ENCODE measurements at places on chromosomes 11 and 22. TPM values are rescaled to one million over a fixed set of nuclear protein-coding genes. Genes with fewer than 3 reads are reported as not detected.
A peak's percentile ranks its signal among the peaks of the same experiment; 100 is the strongest.

MICAL2 gene
- polyA plus RNA-seq, result 171 TPM

MGAT3 gene
- polyA plus RNA-seq, result 0.15 TPM

MS4A12 gene
- polyA plus RNA-seq, result not detected

GAL gene
- polyA plus RNA-seq, result 1.9 TPM

ZNF74 gene
- 8.4 TPM for polyA plus RNA-seq

CELSR1 gene
- polyA plus RNA-seq, result 0.14 TPM

UBQLN3 gene
- not detected for polyA plus RNA-seq

DNA sequence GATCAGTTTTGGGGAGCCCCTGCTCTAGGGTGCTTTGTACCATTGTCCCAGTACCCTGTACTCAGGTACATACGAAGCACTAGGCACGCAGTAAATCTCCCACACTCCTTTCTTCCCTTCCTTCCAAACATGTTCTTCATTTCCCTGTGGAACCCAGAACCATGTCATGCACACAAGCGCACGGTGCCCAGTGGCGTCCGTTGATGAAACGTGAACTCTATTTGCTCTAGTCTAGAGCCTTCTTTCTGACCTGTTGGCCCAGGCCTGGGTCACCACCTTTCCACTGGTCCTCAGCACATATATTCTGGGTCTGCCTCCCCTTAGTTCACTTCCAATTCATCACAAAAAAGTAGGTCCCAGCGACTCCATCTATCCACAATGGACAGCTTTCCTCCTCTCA lies 7.0 kb downstream of the USH1C start:
- no peak for DNase-seq

DNA sequence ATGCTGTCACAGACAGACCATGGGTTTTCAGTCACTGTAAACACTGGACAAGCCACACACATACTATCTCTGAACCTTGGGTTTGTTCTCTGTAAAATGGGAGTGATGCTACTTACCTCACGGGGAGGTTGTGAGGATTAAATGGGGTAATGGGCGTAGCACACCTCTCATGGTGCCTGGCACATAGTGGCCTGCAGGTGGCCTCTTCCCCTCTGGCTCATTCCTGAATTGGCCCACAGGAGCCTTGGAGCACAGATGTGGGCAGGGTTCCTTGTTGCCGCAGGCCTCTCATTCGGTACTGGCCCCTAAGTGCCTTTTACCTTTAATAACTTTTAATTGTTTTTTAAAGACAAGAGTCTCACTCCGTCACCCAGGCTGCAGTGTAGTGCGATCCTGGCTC lies 11.7 kb downstream of the MICAL2 start:
- DNase-seq, result no peak

DNA sequence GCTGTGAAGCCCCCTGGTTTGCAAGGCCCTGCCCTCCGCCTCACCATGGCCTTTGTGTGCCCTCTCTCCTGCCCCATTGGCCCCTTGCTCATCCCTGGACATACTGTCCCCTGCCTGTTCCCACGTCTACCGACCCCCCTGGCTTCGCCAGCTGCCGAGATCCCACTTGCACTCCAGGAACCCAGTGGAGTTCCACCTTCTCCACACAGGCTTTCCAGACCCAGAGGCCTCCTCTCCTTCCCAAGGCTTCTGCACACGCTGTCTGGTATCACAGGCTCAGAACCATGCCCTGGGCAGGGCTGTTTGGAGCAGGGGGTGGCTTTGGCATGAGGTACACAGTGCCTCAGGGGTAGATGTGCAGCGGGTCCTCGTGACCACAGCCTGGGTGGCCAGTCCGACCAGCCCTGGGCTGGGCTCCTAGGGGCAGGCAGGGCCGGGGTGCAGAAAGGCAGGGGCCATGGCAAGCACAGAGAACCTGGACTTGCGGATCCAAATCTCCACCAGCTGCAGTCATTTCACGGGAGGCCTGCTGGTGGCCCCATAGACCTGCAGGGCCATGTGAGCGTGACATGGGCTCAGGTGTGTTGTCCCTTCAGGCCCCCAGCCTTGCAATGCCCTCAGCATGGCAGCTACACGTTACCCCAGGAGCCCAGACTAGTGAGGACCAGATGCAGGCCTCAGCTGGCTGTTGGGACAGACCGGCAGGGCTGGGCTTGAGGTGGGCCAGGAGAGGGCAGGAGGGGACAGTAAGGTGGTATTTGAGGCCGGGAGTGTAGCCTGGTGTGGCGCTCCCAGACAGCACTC lies 9.5 kb downstream of the GRK2 start:
- no peak for DNase-seq

- no peak for DNase-seq
Measured at GRCh38 chr11:44825058-44825785, 98.5 kb downstream of the TSPAN18 start.

- no peak for DNase-seq
Measured at GRCh38 chr11:14435717-14436512, 63.7 kb downstream of the COPB1 start.

DNA sequence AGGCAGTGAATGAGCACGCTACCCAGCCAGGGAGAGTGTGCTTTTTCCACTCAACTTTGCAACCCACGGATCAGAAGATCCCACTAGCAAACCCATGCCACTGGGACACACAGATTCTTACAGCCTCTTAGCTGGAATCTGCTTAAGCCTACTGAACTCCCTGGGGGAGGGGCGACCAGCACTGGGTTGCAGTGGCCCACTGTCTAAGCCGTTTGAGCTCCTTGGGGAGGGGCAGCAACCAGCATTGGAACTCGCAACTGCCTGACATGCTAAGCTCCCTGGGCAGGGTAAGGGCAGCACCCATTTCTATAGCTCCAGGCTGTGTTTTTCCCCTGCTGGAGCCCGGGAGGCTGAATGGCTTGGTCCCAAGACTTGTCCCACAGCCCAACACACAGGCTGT lies 99.6 kb downstream of the FAM168A start:
- DNase-seq, result no peak

DNA sequence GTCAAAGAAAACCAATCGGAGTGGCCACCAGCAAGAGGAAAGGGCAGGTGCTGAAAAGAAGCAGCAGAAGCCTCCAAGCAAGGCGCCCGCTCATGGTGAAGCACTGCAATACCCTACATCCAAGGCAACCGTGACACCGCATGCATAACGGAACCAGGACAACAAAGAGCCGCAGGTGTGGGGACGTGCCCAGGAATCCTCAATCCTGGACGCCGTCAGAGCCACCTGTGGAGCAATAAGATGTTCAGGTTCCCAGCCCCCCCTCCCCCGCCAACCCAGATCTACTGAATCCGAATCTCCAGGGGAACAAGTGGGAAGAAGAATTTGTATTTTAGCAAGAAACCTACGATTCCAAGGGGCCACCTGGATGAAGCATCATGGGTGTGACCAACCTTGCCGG lies 70.8 kb downstream of the SHANK2 start:
- DNase-seq, result no peak

DNA sequence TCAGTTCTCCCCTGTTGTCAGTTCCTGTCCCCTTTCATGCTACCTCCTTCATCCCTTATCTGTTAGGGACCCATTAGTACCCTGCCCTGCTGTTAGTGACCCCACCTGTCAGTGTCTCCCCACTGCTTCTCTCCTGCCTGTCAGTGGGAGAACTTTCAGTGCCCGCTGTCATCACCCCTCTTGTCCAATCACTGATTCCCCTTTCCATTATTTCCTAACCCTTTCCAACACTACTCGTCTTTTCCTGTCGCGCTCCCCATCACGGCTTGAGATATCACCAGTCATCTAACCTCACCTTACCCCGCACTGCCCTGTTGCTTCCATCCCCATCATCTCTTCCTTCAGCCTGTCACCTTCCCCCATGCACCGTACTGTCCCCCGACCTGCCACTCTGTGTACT lies 4.0 kb downstream of the PPP6R2 start:
- DNase-seq, result no peak

DNA sequence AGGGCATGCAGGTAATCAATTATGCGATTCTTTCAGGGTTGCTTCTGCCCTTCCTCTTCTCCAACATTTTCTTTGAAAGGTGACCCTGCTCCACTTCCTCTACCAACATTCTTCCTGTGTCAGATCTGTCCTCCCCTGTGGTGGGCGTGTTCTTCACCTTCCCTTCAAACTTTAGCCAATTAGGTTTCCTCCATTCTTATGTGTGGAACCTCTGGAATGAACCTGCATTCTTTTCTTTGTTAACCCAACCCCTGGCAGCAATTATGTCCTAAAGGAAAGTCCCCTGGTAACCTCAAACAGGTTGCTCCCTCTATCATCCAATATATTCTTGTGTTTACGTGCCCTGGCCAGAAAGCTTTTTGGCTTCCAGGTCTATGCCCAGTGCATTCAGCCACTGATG lies 22.4 kb downstream of the KIRREL3 start:
- no peak for DNase-seq

GRCh38 chr11:132844956-132845696 lies 687.2 kb downstream of the OPCML start:
- DNase-seq, result peak; percentile 77

GRCh38 chr11:25225078-25225477 lies 728.2 kb downstream of the LUZP2 start:
- no peak for DNase-seq

DNA sequence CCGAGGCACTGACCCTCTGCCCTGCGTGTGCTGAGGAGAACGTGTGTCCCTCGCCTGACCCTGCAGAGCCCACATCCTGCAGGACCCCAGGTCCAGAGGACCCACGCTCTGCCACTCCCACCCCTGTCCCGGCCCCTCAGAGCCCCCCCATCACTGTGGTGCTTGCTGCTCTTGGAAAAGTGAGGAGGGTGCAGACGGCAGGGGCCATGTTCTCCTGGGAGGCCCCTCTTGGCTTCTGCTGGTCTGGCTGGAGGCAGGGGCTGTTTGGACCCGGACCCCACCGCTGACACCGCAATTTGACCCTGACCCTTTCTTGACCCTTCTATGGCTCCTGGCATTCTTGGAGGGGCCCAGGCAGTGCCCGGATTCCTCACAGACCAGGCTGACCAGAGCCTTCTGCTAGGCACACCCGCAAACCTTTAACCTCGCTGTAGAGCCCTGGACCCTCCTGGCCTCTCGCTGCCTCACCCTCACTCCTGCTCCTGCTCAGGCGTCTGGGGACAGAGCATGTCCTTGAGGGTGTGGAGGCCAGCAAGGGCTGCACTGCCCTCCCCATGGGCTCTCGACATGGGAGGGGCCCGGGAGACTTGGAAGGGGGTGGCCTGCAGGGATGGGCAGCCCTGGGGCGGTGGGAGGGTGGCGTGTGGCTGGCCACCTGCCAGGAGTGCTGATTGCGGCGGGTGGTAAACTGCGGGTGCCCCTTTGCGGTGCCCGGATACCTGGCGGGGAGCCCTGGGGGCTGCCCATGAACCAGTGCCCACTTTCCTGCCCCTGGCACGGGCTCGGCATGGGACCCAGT lies 37.0 kb upstream of the MUC5AC start:
- DNase-seq, result no peak

DNA sequence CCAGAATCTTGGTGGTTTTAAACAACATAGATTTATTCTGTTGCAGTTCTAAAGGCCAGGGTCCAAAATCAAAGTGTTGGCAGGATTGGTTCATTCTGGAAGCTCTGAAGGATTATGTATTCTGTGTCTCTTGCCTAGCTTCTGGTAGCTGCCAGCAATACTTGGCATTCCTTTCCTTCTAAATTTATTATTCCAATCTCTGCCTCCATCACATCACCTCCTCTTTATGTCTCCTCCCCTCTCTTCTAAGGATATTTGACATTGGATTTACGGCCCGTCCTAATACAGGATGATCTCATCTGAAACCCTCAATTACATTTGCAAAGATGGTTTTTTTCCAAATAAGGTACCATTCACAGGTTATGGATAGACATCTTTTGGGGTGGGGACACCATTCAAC lies 186.5 kb downstream of the SBF2 start:
- DNase-seq, result no peak

GRCh38 chr22:33781411-33781810 lies 138.9 kb downstream of the LARGE1 start:
- DNase-seq, result peak; percentile 20

GRCh38 chr22:42207918-42208317 lies 62.5 kb downstream of the TCF20 start:
- DNase-seq, result no peak

- DNase-seq, result no peak
Measured at GRCh38 chr11:109784536-109784935, 308.7 kb upstream of the ZC3H12C start.

DNA sequence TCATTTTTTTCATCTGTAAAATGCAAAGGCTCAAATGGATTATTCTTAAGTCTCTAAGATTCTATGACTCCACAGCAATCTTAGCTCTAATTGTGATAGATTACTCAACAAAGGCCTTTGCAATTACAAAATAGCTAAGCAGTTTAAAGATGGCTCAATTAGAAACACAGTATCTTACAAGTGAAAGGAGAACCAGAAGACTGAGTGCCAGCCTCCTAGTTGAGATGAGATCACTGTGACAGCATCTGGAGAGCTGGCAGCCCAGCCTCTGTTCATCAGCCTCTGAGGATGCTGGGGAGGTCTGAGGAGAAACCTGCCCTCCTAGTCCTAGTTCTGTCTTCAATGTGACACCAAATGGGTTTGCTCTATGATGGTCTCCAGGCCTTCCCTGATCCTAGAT lies 158.4 kb upstream of the NARS2 start:
- no peak for DNase-seq

- no peak for DNase-seq
Measured at GRCh38 chr11:27380771-27381170, 17.8 kb upstream of the CCDC34 start.

GRCh38 chr22:28801845-28802594 lies 1.7 kb upstream of the XBP1 start:
- DNase-seq, result no peak

GRCh38 chr11:95067841-95068219 lies 1.1 kb downstream of the SRSF8 start:
- DNase-seq, result no peak

Measured in AG04450 (cell line).